Stimulated activated naive CD8-positive, alpha-beta T cell treated with anti-CD3 and anti-CD28 coated beads, Interleukin-15, Interleukin-2, amounts not matched to agents 100 U/mL and 50 U/mL, for 24 hours (primary cell): ENCODE measurements at places on chromosomes 12 and 14.

DNA sequence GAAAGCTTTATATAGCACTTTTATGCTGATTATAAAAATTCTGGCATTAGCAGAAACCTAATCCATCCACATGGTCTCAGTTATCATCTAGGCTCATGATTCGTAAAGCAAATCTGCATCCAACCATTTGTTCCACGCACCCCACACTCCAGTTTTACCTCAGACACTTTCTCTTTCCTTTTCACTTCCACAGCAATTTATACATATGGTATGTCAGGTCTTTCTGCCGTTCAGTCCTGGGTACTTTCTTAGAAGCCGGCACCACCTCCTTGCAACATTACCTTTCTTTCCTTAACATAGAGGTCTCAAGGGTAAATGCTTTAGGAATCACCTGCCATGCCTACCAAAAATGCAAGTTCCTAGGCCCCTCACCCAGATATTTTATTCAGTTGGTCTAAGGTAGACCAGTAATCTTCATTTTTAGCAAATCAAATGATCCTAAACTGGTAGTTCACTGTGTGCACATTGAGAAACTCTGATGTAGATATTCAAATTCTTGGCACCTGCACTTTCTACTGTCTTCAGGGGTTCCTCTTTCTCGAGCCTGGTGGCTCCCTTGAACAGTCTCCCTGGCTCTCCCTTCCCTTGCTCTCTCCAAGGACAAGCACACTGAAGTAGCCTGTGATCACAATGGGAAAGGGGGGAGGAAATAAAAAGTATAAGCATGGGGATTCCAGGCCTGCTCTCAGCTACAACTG, 2.8 kb upstream of the KRAS start:
- DNase-seq, result no peak

DNA sequence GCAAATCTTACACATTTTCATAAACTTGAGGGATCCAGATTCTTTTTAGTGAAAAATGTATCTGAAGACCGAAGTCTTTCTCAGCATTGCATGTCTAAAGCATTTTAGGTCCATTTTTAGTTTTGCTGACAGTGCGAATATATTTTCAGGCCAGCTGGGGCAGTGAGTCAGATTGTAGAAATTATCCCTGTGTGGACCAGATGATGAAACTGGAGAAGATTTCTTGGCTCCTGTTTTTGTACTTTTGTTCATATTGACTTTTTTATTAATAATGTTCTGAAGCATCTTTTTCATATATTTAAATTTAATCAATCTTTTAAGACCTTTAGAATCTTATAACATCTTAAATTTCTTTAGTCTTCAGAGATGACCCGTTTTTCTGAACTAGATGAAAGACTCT, 173.1 kb downstream of the FLRT2 start:
- DNase-seq, result no peak

DNA sequence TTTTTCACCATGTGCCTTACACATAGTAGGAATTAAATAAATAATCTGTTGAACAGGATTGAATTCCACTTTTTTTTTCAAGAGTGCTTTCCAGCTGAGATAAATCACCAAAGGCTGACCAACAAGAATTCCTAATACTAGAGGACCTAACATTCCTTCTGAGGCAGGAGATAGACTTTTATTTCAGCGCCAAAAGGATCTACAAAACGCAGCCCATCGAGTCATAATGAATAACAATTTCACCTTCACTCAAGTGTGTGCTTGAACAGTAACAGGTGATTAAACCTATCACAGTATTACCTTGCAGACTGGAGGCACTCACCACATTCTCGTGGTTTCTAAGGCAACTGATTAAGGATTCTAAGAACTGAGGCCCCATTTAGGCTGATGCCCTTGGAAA, 224.3 kb upstream of the ATP2B1 start:
- DNase-seq, result no peak

- DNase-seq, result no peak
Observed at GRCh38 chr14:24115422-24116127, 826 bp upstream of the NRL start.

GRCh38 chr14:69695322-69696203, 71.4 kb upstream of the SRSF5 start:
- DNase-seq, result no peak

DNA sequence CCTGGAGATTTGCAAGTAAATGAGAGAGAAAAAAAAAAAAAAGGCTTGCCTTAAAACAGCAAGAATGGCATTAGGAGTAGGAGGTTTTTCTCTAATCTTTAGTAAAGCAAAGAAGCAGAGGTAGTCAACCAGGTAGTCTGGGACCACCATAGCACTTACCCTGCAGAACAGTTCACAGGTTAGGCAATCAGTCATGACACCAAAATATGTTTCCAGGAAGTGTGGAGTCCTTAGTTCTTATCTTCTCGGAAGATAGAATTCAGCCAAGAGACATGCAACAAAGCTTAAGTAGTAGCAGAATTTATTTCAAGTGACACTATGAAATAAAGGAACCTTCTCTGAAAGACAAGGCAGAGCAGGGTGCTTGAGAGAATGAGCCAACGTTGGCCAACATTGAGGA, 295.8 kb downstream of the IPO8 start:
- DNase-seq, result no peak

DNA sequence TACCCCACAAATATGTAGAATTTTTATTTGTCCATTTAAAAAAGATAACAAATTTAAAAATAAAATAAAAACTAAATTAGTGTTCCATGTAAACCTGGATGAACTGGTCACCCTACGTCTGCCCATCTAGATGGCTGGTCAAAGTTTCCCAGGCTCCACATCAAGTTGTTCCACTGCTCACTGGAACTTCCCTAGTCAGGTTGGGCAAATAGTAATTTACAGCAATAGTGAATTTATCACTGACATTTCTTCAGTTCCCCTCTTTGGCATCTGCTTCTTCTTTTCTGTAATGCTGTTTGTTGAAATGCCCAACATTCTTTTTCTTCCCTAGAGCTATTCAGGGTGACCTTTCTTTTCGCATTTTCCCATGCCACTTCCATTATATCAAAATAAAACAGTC, 272.7 kb upstream of the BTG1 start:
- DNase-seq, result no peak

DNA sequence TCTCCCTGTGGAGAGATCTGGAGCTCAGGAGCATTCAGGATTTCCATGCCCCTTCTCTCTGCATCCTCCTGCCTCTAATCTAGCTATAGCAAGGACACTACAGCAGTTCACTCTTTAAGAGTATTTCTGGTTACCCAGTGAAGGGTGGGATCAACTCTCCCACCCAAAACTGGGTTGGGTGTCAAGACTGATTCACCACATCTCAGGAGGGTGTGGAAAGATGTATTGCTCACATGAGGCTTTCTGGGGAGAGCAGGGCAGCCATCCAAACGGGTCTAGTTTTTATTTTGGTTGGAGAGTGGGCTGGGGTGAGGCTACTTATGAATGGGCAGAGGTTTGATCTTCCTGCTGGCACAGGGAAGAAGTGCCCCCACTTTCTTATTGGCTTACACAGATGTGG, 18.6 kb downstream of the C12orf75 start:
- no peak for DNase-seq

DNA sequence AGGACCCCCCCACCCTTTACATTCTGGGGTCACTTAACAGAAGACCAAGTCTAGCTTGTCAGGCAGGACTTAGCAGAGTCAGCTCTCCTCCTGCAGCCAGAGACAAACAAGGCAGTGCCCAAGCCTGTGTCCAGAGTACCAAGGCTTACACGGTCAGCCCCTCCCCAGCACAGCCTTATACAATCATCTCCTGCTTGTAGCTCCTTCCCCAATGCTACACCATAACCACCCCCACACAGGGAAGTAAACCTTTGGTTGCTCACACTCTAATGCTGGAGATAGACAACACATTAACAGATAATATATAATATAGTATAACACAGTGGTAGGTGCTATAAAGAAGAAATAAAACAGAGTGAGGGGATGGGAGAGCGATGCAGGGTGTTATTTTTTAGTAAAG, 175.4 kb upstream of the PWP1 start:
- DNase-seq, result no peak

- no peak for DNase-seq
Observed at GRCh38 chr12:79884401-79885006, 50.4 kb downstream of the PPP1R12A start.

- no peak for DNase-seq
Observed at GRCh38 chr14:75972801-75973421, 8.9 kb downstream of the TGFB3 start.

GRCh38 chr12:112900298-112901145, 6.2 kb upstream of the OAS1 start:
- DNase-seq, result peak; percentile 41
